OCI-LY7 (cell line): ENCODE measurements at places on chromosomes 1 and 21. TPM values are rescaled to one million over a fixed set of nuclear protein-coding genes. Genes with fewer than 3 reads are reported as not detected.

ELAPOR1 gene
- 0.35 TPM in 1 of 2 replicates, not detected in the other for total RNA-seq

S100A1 gene
- total RNA-seq, result not detected in 2 replicates

MSH4 gene
- 0.65 and 0.80 TPM in 2 replicates for total RNA-seq

WNT9A gene
- total RNA-seq, result not detected in 2 replicates

TEX38 gene
- total RNA-seq, result not detected in 2 replicates
